ENCODE measurements at places on chromosomes 4 and X.

DNA sequence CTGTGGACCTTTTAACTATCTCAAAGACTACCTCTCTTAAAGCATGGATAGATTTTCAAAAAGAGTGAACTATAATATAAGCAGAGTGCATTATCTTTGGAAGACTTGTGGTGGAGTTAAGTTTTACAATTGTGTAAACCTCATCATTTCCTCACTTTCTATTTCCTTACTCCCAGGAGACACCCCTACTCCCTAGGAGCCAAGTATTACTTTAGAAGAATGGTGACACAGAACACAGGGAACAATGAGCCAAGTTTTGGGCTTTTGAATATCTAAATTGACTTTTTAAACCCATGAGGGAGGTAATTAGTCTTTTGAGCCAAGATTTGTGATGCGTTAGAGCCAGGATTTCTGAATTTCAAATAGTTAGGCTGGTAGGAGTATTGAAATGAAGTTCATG lies 78.9 kb upstream of the UNC5C start:
- DNase-seq: no peak

- DNase-seq: no peak
Measured at GRCh38 chr4:7075962-7076695, 8.3 kb upstream of the GRPEL1 start.

DNA sequence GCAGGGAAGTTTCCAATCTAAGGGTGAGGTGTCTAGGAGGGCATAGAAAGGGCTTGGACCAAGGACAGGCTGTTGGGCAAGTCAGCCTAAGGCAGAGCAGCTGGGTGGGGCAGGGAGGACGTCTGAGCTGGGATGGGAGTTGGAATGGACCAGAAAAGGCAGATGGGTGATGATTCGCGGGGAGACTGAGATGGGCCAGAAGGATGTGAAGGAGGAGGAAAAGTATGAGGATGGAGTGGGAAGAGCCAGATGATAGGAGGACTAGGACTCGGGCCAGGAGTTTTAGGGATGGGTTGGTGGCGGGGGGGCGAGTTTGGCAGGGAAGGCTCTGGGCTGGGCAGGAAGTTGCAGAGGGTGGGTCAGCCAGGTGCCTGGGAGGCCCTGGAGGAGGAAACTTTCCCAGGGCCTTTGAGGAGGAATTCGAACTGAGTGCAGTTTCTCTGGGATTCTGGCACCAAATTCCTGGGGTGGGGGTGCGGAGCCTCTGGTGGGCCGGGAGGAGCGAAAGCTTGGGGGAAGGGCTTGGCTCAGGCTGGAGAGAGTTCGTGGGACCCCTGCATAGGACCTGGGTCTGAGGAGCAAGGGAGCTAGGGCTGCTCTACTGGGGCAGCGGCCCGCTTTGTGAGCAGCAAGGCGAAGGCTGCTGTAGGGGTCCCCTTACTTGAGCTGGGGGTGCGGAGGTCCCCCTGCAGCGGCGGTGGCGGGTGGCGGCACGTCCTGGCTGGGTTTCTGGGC lies 8.7 kb upstream of the TIMP1 start:
- DNase-seq: no peak

DNA sequence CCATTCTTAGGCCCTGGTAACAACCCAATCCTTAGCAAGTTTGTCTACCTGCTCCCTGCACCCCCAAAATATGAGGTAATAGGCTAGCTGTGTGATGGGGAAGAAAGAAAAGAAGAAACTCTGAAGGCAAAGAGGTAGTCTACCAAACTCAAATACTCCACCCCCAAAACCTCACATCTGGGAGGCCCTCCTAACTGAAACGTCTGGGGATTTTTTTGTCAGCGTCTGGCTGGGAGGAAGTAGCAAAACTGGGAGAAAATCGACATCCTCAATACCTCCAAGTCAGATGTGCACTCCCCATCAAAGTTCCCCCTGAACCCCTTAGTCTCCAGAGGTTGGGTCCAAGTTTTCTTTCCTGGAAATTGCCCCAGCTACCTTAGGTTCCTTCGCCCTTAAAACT lies 1.0 kb downstream of the LAMP2 start:
- DNase-seq: no peak

- DNase-seq: no peak
Measured at GRCh38 chr4:112069110-112069509, 76.1 kb upstream of the FAM241A start.

- DNase-seq: no peak
Measured at GRCh38 chrX:44305921-44306320, 37.6 kb downstream of the EFHC2 start.

- no peak for DNase-seq
Measured at GRCh38 chrX:48683411-48683982, at the start of gene WAS. TSS of gene WAS (plus strand) at chrX:48683799. CDS start at chrX:48683854, 55 bp downstream.

GRCh38 chr4:162498168-162498567 lies 334.4 kb upstream of the FSTL5 start:
- no peak for DNase-seq

GRCh38 chr4:15612136-15612535 lies 43.0 kb downstream of the FBXL5 start:
- no peak for DNase-seq
